ENCODE measurements at places on chromosomes 4 and X.

DNA sequence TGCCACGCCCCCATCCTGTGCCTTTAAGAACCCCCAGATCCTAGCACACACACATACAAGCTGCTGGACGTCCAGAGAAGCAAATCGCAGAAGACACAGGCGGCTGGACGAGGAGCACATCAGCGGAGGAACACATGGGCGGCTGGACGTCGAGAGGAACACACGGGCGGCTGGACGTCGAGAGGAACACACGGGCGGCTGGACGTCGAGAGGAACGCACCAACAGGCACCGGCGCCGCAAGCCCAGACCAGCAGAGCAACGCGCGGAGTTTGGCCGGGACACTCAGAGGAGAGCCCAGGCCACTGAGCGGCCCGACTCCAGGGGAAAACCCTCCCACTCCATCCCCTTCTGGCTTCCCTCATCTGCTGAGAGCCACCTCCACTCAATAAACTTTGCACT lies 17.2 kb downstream of the ZCCHC13 start:
- DNase-seq, result no peak

GRCh38 chrX:153365670-153366069 lies 31.7 kb downstream of the ZNF275 start:
- no peak for DNase-seq

DNA sequence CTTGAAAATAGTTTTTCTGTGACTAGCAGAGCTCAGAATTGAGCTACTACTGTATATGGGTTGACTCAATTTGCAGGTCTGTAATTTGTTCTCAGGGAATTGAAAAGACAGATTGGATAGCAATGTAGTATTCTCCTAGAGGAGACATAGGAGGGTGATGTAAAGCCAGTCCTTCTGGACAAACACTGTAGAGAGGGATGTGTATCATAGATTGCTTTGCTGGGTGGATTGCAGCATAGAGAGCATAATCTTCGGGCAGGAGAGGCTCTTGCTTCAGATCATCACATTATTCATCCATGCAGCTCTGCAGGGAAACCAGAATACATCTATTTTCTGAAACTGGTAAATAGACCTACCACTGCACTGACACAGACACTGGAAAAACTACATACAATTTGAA lies 1110.5 kb downstream of the RAPGEF2 start:
- no peak for DNase-seq

DNA sequence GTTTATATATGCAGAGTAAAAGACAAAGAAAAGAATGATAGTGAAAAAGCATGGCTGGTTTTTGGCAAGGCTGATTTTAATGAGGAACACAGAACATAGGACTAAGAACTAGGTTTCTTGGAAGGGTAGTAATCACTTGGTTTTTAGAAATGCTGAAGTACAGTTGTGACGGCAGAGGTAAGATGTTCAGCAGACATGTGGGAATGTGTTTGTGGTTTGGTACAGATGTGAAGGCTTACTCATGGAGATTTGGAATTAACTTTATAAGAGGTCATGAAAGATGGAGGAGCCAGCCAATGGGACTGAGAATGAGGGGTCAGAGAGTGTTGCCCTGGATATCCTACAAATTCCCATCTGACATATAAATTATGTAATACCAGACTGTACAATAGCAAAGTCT lies 243.6 kb downstream of the NPFFR2 start:
- DNase-seq, result no peak

GRCh38 chr4:158384414-158384813 lies 137.3 kb upstream of the RXFP1 start:
- no peak for DNase-seq

DNA sequence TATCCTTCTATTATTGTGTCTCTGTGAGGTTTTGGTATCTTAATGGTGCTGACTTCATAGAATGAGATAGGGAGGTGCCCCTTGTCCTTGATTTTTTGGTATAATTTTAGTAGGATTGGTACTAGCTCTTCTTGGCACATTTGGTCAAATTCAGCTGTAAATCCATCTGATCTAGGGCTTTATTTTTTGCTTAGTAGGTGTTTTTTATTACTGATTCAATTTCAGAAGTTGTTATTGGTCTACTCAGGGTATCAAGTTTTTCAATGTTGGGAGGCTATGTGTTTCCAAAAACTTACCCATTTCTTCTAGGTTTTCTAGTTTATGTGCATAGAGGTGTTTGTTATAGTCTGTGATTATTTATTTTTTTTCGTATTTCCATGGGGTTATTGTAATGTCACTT lies 103.3 kb downstream of the SH3BGRL start:
- DNase-seq, result no peak

DNA sequence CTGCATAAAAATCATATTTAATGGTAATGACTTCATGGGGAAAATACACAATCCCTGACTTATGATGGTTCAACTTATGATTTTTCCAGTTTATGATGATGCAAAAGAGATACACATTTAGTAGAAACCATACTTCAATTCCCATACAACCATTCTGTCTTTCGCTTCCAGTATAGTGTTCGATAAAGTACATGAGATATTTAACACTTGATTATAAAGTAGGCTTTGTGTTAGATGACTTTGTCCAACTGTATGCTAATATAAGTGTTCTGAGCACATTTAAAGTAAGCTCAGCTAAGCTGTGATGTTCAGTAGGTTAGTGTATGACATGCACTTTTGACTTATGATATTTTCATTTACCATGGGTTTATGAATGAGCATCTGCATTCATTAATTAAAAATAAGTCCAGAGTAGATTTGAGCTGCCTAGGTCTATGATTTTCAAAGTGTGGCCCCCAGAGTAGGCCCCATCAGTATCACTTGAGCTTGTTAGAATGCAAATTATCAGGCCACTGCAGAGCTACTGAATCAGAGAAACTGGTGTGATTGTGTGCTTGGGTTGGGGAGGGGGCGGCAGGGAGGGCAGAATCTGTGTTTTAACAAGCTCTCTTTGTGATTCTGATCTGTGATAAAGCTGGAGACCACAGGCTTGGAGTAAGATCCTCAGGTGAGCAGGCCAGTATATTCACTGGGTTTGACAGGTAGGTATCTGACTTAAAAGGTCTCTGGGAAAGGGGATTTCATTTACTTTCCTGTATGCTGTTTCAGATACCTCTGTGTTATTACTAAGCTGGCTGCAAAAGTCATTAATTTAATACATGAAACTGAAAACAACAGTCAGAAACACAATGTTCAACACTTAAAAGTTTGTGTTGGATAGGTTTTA lies 8.4 kb downstream of the ATP10D start:
- DNase-seq, result no peak

DNA sequence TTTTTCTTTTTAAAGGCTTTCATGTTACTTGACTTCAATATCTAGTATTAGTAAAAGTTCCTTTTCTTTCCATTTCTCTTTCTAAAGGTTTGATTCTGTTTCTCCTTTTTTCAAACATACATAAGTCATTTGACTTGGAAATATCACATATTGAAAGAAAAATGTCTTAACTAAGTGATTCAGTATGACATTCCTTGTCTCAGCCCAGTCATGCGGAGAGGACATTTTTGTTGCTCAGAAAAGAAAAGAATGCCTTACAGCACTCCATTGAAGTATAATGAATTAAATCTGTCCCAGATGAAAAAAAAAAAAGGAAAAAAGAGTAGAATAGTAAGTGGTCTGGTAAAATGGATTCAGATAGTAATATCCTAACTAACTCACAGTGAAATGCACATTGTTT lies 466.1 kb downstream of the ADGRL3 start:
- DNase-seq, result no peak

DNA sequence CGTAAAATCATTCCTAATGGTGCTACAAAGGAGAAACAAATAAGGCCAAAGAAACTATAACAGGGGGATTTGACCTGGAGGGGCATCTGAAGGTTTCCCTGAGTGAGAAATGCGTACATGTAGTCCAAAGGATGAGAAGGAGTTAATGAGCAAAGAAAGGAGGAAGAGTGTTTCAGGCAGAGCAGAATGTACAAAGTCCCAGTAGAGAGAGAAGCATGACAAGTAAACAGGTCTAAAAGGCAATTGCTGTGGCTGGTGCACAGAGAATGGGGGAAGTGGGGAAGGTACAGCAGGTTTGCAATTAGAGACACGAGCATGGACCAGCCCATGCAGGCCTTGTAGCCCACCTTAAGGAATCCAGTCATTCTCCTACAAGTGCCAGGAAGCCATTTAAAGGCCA lies 145.5 kb downstream of the TSPAN5 start:
- no peak for DNase-seq

- no peak for DNase-seq
Measured at GRCh38 chr4:183164963-183165362, 65.9 kb downstream of the WWC2 start.

DNA sequence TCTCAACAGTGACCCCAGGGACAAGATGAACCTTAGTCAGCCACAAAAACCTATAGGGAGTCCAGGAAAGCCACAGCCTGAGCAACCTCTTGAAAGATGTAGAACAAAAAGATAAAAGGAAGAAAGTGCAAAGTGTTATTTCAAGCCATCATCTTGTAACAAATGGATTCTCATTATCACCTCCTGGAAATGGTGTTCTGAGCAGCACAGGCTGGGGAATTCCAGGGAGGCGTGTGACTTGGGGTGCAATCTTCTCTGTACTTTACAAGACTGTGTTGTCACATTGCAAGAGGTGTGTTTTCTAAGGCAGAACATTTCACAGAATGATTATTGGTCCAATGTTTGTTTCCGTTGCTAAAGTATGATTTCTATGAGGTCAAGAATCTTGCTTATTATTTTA lies 214.0 kb downstream of the DHRSX start:
- no peak for DNase-seq

DNA sequence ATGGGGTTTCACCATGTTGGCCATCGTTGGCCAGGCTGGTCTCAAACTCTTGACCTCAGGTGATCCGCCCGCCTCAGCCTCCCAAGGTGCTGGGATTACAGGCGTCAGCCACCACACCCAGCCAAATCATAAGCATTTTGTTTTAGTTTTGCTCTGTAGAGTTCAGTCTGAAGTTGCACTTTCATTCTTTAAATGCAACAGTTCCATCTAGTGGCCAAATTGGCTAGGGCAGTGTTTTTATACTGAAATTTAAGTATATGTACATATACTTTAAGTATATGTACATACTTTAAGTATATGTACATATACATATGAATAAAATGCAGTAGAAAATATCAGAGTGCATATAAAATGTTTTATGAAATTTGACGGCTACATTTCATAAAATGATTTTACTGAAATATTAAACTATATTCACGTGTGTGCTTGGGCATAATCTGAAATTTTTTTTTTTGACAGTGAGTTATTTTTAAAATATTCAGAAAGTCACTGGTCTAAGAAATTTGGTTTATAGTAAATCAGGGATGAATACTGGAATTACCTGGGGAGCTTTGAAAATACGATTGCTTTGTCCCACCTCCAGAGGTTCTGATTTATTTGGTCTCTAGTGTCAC lies 145.5 kb downstream of the NWD2 start:
- no peak for DNase-seq

GRCh38 chr4:1990348-1990645 lies 18.5 kb downstream of the NELFA start:
- DNase-seq, result no peak

- no peak for DNase-seq
Measured at GRCh38 chr4:141465171-141465570, 171.2 kb upstream of the IL15 start.

DNA sequence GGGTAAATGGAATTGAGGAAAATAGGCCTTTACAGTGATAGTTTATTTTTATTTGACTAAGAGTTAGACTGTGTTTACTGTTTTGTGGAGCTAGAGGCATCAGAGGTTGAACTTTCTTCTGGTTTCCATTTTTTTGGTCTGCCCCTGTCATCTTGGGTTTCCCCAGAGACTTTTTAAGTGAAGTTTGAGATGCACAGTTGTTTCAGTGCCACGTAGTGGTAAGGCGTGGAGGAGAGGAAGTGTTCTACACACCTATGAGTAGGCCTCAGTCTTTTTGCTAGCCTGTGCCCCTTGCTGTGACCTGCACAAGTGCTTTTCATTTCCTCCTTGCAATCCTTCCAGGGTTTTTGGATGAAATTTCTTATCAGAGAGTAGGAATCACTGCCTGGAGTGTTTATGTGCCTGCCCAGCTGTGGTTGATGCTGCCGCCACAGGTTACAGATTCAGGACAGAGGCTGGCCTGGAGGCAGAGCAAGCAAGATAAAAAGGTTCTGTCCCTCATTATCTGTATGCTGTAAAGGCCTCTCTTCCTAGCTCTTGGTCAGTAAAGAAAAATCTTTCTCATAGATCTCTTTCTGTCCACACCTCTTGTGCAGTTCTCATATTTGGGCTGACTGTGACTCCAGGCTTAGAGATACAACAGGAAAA lies 12.5 kb upstream of the HSFX4 start:
- no peak for DNase-seq

- DNase-seq, result no peak
Measured at GRCh38 chr4:120633810-120634209, 288.7 kb downstream of the PRDM5 start.

DNA sequence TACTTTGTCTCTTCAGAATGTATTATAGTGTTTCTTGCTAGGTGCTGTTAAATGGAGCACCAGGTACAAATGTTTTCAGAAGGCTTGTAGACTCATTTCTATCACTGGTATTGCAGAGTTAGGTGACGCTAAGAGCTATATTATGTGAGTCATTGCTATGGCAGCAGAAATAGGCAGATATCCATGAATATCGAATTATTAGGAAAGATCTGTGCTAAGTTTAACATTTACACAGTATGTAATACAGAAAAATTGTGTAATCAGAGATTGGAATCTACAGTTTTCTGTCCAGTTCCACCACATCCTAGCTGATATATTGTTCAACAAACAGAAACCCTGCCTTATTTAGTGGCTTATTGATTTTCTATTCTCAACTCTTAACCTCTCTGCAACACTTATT lies 1025.5 kb downstream of the STIM2 start:
- DNase-seq, result no peak

GRCh38 chrX:46036508-46036907 lies 508.7 kb downstream of the ZNF674 start:
- no peak for DNase-seq

GRCh38 chr4:56863441-56864139 lies 42.1 kb upstream of the SPINK2 start:
- no peak for DNase-seq

DNA sequence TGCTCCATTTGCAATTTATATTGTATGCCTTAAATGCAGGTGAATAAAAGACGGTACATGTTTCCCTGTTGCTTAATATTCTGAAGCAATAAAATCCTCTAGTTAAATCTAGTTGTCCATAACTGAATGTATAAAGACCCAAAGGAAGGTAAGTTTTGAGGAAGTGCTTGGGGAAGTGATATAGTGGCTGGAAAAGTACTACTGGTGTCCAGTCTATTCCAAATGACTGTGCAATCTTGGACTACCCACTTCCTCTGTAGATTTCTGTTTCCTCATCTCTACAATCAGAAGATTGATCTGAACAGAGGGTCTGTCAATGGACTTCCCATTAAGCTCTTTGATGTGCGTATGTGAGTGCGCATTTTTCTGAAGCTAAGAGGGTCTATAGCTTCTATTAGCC lies 17.0 kb downstream of the SNCA start:
- DNase-seq, result no peak

DNA sequence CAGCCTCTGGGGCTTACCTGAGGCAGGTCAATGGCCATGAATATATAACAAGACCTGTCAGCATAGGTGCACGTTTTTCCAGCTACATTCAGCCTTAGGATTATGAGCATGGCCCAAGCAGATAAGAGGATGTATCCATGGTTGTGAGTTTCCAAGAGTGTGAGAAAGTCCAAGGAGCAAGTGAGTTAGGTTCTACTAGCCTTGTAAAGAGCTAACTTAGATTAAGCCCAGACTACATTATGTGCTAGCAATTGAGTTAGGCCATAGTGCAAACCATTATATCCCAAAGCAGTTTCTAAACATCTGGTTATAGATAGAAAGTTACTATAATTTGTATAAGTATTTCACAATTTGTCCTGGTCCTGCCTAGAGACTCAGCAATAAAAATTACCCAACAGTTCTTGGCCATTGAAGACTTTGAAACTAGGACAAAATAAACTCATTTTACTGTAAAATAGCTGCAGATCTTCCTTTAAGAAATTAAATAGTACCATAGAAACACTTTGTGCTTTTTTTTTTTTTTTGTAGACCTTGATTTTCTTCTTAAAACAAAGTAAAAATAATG lies 312.0 kb downstream of the CAMK2D start:
- DNase-seq, result no peak
